Sigmoid colon (tissue), 7 donors: ENCODE measurements at places on chromosomes 5 and 9.

DNA sequence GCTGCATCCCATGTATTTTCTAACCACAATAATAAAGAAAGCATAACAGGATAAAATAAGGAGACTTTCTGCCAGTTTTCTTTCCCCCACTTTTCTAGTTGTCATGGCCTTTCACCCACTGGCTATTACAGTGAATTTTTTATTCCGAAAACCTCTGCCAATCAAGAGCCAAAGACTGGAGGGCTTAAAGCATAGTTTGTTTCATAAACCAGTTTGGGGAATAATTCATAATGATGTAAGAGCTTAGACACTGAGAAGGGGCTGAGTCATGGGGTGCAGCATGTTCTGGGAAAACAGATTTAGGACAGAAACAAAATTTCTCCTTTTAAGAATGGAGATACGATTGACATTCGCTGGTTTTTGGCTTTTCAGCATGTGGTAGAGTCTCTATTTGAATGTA, 4.4 kb upstream of the GLIPR2 start:
- no peak for DNase-seq

DNA sequence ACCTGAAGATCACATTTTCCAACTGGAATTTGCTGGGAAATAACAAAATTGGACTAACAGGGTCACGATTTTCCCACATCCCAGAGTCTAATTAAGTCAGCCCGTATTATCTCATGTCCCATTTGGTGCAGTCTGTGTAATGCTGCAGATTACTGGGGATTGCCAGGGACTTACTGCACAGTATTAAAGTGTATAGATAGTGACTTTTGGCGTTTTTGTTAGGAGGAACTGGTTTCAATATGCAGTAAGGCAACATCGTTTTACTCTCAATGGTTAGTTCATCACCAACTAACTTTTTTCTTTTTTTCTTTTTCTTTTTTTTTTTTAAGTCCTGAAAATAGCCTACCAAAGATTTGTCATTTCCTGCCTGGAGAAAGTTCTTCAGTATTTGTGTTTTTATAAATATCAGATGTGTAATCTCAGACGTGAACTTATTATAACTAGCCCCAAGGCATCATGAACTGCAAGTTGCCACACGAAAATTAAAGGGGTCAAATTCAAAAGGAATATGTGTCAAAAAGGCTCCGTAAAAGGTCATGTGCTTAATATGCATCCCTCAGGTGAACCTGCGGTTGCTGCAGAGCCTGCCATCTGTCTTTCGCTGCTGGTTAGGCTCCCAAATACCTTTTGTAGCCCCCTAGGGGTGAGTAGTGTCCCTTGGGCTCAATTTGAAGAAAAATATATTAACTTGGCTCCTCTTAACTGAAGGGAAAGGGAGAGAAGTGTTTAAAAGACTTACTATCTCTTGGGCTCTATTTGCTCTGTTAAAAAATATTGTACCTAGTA, 176.7 kb upstream of the ADAMTSL1 start:
- DNase-seq = no peak

- DNase-seq = no peak
Observed at GRCh38 chr9:94996641-94997040, 270.1 kb downstream of the AOPEP start.

DNA sequence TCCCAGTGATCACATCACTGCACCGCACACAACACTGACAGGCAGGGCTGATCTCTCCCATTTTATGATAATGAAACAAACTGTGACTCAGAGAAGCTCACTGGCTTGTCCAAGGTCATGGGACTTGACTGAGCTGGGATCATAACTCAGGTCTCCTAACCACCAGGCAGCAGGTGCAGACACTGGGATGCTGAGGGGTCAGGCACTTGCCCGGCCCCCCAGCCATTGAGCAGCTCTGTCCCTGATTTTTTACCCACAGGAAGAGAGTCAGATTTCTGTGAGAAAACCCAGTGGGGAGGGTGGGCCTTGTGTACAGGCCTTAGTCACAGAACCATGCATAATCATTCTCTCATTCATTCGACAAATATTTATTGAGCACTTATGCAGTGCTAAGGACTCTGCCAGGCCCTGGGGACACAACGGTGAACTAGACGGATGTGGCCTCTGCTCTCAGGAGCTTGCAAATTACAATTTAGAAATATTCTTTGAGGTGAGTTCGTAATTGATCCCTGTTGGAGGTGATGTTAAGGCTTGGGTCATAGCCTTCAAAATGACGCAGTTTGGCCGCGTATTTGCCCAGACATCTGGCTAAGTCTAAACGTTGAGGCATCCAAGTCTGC, 54.5 kb upstream of the TGFBR1 start:
- DNase-seq = no peak

- no peak for DNase-seq
Observed at GRCh38 chr5:109354761-109355160, 55.0 kb downstream of the PJA2 start.

- DNase-seq = no peak
Observed at GRCh38 chr5:43514471-43514815, 505 bp downstream of the C5orf34 start.

- DNase-seq = no peak
Observed at GRCh38 chr5:5203451-5203850, 63.3 kb downstream of the ADAMTS16 start.

DNA sequence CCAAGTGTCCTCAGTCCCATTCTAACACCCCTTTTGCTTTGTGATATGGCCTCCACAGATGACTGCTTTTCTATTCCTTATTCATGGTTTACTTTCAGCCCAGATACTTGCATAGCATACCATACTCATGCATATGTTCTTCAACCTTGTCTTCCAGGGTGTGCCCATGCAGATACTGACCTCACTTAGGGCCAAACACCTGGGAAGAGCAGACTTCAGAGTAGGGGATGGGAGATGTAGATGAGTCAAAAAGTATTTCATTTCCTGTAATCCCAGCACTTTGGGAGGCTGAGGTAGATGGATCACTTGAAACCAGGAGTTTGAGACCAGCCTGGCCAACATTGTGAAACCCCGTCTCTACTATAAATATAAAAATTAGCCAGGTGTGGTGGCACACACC, 58.3 kb downstream of the NRG2 start:
- no peak for DNase-seq
